NCI-H1417 (cell line): ENCODE measurements at places on chromosomes 1 and 21.
A peak's percentile ranks its signal among the peaks of the same experiment; 100 is the strongest.

- DNase-seq: no peak
Measured at GRCh38 chr1:184116287-184116686, 64.8 kb downstream of the TSEN15 start.

DNA sequence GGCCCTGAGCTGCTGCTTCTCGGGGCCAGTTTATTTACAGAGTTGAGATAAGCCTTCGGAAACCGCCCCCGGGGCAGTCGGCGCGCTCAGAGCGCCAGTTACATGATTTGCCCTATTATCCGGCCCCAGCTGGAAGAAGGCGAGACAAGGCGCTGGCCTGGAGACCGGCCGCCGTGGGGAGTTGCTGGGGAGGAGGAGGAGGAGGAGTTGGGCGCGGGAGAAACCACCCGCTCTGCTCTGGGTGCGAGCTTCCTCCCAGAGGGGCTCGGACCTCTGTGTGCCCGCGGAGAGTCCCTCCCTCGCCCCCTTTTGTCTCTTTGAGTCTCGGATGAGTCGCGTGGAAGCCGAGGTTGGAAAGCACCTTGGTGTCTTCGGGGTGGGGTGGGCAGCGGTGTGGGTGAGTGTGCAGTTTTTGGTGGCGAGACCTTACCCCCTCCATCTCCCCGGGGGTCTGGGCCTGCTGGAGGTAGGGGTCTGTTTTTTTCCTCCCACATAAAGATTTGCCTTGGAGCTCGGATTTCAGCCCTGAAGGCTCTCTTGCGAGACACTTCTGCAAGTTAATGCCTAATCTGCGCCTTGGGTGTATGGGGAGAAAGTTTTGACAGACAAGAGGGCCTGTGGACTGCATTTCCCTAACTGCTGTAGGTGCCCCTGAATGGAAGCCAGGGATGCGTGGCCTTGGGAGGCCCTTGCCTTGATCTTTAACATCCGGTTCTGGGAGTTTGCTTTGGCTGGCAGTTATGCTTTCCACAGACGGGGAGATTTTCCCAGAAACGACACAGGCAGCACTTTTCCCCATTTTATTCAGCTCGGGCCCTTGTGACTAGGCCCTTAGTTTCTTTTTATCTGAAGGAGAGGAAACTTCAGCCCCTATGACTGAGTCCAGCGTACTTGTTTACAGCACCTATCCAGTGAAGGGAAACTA lies 80.0 kb downstream of the NDUFS5 start:
- peak; percentile 55 for DNase-seq

- no peak for DNase-seq
Measured at GRCh38 chr1:225931270-225932136, 7.5 kb upstream of the PYCR2 start.

- DNase-seq: no peak
Measured at GRCh38 chr1:229047840-229048620, 222.9 kb upstream of the RAB4A start.
